ENCODE measurements at places on chromosomes 5 and 9. TPM values are rescaled to one million over a fixed set of nuclear protein-coding genes. Genes with fewer than 3 reads are reported as not detected.

DNA sequence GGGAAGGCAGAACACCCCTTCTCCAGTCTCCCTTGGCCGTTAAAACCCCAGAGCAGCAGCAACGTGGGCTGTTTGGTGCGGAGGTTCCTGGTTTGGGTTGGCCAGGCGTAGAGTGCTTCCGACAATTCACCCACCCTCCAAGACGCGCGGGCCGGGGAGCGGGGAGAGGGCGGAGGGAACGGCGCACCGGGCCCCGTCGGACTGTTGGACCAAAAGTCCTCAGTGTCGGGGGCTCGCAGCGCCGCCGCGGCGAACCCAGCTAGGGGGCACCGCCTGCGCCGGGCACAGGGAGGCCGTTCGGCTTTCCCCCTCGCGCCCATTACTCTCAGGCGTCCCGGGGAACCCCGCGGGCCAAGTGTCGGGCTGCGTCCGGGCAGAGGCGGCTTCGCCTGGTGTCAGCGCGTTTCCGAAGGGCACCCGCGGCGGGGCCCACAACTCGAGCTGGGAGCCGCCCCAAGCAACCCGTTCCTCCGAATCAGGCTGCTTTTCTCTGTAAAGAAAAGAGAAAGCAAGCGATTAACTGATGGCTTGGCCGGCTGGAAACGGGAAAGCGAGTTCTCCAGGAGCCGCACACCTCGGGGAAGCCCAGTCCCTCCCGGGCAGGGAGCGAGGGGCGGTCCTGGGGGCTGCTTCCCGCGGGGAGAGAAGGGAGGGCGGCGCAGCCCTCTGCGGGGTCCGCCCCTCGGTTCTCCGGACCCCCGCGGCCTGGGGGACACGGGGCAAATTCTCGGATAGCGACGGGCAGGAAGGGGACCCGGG is 145.5 kb downstream of the ERCC6L2 start:
- no peaks in the 10 kb centered on the region for H3K27me3 ChIP-seq
- peak overlapping the region; percentile 93 for H3K27ac ChIP-seq
- DNase-seq = peak; percentile 67
- peaks cover 84% of the 10 kb centered on the region for H3K4me1 ChIP-seq

DNA sequence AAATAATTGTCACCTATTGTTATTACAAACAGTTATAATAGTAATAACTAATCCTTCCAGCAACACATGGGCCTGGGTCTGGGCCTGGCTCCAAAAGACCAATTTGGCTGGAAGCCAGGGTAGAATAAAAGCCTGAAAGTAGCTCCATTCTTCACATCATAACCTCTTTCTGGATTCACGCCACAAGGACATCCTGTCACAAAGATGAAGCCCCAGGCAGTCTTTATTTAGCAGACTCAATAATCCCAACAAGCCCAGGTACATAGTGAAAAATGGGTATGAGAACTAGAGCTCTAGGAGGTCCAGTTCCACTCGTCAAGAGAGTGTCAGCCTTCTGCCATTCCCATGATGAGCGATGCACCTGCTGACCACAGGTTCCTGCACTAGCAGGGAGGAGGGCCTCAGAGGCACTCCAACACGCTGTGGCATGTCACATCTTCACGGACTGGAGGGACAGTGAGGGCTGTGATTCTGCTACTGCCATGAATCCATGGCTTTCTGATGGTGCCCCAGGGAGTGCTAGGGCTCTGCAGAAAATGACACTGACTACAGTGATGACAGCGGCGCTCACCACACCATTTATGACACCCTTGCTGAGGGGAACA is 124.9 kb downstream of the SPOCK1 start:
- H3K27me3 ChIP-seq = no peaks in the 10 kb centered on the region
- H3K4me3 ChIP-seq = no peak overlapping the region
- no peaks in the 10 kb centered on the region for H3K4me1 ChIP-seq
- no peak for DNase-seq

DNA sequence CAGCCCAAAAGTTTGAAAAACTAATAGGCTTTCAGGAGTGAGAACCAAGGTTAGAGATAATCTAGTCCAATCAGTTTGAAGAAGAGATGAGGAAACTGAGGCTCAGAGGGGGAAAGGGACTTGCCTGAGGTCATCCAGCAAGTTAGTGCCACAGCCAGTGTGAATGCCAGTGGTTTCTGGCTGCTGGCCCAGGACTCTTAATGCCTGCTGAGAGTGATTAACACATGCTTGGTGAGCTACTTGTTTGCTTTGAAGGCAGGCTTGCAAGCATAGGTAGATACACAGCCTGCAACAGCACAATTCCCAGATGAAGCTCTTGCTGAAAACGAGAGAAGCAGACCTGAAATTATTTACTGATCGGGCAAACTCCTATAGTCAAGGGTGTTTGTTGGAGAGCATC is 591.6 kb upstream of the SGCD start:
- H3K36me3 ChIP-seq = no peaks in the 10 kb centered on the region
- H3K27me3 ChIP-seq = peaks cover 9% of the 10 kb centered on the region

DNA sequence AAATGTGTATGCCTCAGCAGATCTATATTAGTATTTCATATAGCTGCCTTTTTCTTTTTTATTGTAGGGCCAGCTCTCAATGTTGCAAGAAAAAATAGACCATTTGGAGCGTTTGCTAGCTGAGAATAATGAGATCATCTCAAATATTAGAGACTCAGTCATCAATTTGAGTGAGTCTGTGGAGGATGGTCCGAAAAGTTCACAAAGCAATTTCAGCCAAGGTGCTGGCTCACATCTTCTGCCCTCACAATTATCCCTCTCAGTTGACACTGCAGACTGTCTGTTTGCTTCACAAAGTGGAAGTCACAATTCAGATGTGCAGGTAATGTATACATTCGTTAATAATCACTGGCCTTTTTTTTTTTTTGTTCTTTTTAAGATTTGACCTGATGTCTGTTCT is 23.7 kb downstream of the MAN2A1 start:
- H3K4me3 ChIP-seq = no peak overlapping the region
- peaks cover 22% of the 10 kb centered on the region for H3K36me3 ChIP-seq
- no peak for DNase-seq
- H3K27ac ChIP-seq = no peak overlapping the region
- H3K27me3 ChIP-seq = no peaks in the 10 kb centered on the region

GRCh38 chr5:149015126-149015525 is 47.7 kb downstream of the SH3TC2 start:
- H3K36me3 ChIP-seq = no peaks in the 10 kb centered on the region
- no peak overlapping the region for H3K27ac ChIP-seq
- no peak for DNase-seq
- H3K4me1 ChIP-seq = no peaks in the 10 kb centered on the region

GRCh38 chr5:150511578-150512367 is 3.8 kb downstream of the NDST1 start:
- peaks cover 3% of the 10 kb centered on the region for H3K4me1 ChIP-seq
- no peak overlapping the region for H3K27ac ChIP-seq
- no peak for DNase-seq
- no peak overlapping the region for H3K4me3 ChIP-seq
- no peaks in the 10 kb centered on the region for H3K36me3 ChIP-seq

GRCh38 chr5:119191944-119192343 is 121.1 kb downstream of the DMXL1 start:
- no peak overlapping the region for H3K4me3 ChIP-seq
- no peak for DNase-seq
- H3K27ac ChIP-seq = no peak overlapping the region
- H3K4me1 ChIP-seq = peaks cover 12% of the 10 kb centered on the region

GRCh38 chr5:456351-457194 is 13.6 kb downstream of the EXOC3 start:
- no peak overlapping the region for H3K27ac ChIP-seq
- H3K4me3 ChIP-seq = no peak overlapping the region
- peaks cover 83% of the 10 kb centered on the region for H3K36me3 ChIP-seq
- no peak for DNase-seq
- H3K27me3 ChIP-seq = no peaks in the 10 kb centered on the region

DNA sequence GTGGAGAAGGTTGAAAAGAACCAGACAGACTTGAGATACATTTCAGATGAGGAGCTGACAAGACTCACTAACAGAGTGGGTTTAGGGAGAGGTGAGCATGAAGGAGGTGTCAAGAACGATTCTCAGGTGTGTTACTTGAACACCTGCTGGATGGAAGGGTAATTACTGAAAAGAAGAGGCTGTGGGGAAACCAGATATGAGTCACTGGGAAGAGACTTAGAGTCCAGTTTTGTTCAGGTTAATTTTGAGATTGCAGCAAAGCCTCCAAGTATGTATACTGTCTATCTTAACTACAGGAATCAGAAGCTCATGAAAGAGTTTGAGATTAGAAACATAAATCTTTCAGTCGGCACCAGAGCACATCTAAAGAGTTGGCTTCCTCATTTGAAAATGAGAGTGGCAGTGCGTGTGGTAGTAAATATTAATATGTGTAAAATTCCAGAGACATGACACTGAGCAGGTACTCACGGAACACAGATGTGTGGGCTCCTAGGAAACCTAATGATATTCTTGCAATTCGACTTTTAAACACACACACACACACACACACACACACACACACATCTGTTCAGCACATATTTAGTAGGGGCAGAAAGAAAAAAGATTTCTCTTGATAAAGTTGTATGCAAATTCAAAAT is 197.1 kb downstream of the CDH18 start:
- DNase-seq = no peak
- H3K4me3 ChIP-seq = no peak overlapping the region
- no peaks in the 10 kb centered on the region for H3K27me3 ChIP-seq
- H3K36me3 ChIP-seq = no peaks in the 10 kb centered on the region
- H3K4me1 ChIP-seq = no peaks in the 10 kb centered on the region

- H3K4me3 ChIP-seq = no peak overlapping the region
- H3K36me3 ChIP-seq = peaks cover 13% of the 10 kb centered on the region
- peaks cover 24% of the 10 kb centered on the region for H3K4me1 ChIP-seq
- H3K27me3 ChIP-seq = no peaks in the 10 kb centered on the region
These were observed 101.9 kb downstream of the F2RL2 start for GRCh38 chr5:76521240-76521758.

GRCh38 chr5:78974011-78974410 is 11.1 kb downstream of the ARSB start:
- no peaks in the 10 kb centered on the region for H3K27me3 ChIP-seq
- no peaks in the 10 kb centered on the region for H3K36me3 ChIP-seq
- H3K27ac ChIP-seq = no peak overlapping the region
- H3K4me3 ChIP-seq = no peak overlapping the region

GRCh38 chr5:84378961-84379360 is 5.7 kb downstream of the EDIL3 start:
- H3K4me3 ChIP-seq = no peak overlapping the region
- no peak overlapping the region for H3K27ac ChIP-seq
- DNase-seq = no peak
- peaks cover 8% of the 10 kb centered on the region for H3K4me1 ChIP-seq
- peaks cover 24% of the 10 kb centered on the region for H3K27me3 ChIP-seq

DNA sequence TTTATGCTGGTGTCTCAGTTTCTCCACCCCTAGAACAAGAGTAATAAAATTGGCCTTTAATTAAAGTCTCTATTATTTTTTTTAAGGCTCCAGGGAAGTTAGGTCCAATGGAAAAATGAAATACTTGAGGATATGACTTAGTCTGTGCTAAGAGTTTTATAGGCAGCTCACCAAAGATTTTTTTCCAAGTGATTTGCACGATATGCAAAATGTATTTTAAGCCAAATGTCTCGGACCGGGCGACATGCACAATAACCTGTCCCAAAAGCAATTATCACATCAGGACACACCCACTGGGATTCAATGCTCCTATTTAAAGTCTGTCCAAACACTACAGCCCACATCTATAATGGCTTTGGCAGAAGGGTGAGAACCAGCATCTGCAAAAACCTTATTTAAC is 136.1 kb upstream of the ANKH start:
- H3K27me3 ChIP-seq = peaks cover 30% of the 10 kb centered on the region
- no peak overlapping the region for H3K27ac ChIP-seq

GRCh38 chr5:175750511-175750931 is 92.7 kb downstream of the HRH2 start:
- H3K27ac ChIP-seq = no peak overlapping the region
- peaks cover 3% of the 10 kb centered on the region for H3K4me1 ChIP-seq
- H3K27me3 ChIP-seq = peaks cover 28% of the 10 kb centered on the region
- H3K36me3 ChIP-seq = no peaks in the 10 kb centered on the region

DNA sequence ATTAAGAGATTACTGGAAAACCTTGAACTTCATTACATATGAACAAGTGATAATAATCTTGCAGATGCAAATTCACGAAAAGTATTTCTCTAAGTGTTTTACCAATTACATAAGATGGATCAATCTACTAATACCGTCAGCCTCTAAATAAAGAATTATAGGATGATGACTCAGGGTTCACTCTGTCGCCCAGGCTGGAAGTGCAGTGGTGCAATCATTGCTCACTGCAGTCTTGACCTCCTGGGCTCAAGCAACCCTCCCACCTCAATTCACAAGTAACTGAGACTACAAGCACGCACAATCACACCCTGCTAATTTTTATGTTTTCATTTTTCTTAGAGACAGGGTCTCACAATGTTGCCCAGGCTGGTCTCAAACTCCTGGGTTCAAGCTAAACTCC is 56.1 kb downstream of the CHD1 start:
- H3K36me3 ChIP-seq = peaks cover 53% of the 10 kb centered on the region
- DNase-seq = no peak
- no peak overlapping the region for H3K27ac ChIP-seq

DNA sequence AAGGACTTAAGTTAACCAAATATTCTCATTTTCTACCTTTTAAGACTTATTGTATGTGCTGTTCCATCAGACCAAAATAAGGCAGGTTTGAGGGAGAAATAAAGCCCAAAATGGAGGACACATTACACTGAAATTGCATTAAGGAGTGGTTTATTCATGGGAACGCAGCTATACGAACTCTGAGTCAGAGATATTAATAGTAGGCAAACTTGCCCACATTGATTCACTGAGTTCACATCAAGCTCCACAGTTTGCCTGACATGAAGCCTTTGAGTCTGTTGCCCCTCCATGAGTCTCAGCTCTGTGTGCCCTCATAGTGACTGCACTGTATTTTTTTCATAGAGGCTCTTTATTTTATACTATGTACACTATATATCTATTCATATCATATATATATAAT is 135.0 kb upstream of the SNX2 start:
- no peak overlapping the region for H3K4me3 ChIP-seq
- no peaks in the 10 kb centered on the region for H3K27me3 ChIP-seq
- H3K36me3 ChIP-seq = no peaks in the 10 kb centered on the region
- H3K4me1 ChIP-seq = no peaks in the 10 kb centered on the region
- no peak for DNase-seq
- H3K27ac ChIP-seq = no peak overlapping the region

GRCh38 chr9:135228983-135229625 is 141.6 kb downstream of the OLFM1 start:
- H3K27ac ChIP-seq = no peak overlapping the region
- H3K27me3 ChIP-seq = peaks cover 2% of the 10 kb centered on the region
- no peak overlapping the region for H3K4me3 ChIP-seq

- no peaks in the 10 kb centered on the region for H3K27me3 ChIP-seq
- H3K36me3 ChIP-seq = no peaks in the 10 kb centered on the region
- DNase-seq = no peak
- H3K4me3 ChIP-seq = no peak overlapping the region
- no peaks in the 10 kb centered on the region for H3K4me1 ChIP-seq
These were observed 112.4 kb downstream of the ISL1 start for GRCh38 chr5:51495672-51496071.

CXXC5 gene
- total RNA-seq = 1.2 TPM

INSL6 gene
- total RNA-seq = not detected

MLANA gene
- not detected for total RNA-seq

TMC1 gene
- not detected for total RNA-seq

ANKRD31 gene
- 0.23 TPM for total RNA-seq

SLC1A1 gene
- 0.13 TPM for total RNA-seq

TMEM252 gene
- not detected for total RNA-seq

AQP3 gene
- 29.9 TPM for total RNA-seq

SURF4 gene
- 176 TPM for total RNA-seq

Measured in activated CD8-positive, alpha-beta T cell treated with anti-CD3 and anti-CD28 coated beads, Interleukin-2, amount 10 ng/mL, durations not matched to agents 7 days and 5 days (primary cell).